Osteoblast (primary cell): ENCODE measurements at places on chromosomes 4 and X. TPM values are rescaled to one million over a fixed set of nuclear protein-coding genes. Genes with fewer than 3 reads are reported as not detected.

GRCh38 chr4:187370918-187371317, 624.7 kb upstream of the ZFP42 start:
- no peaks in the 10 kb centered on the region for H3K36me3 ChIP-seq
- no peak overlapping the region for H3K4me3 ChIP-seq
- no peak for DNase-seq
- no peak overlapping the region for H3K27ac ChIP-seq
- no peaks in the 10 kb centered on the region for H3K27me3 ChIP-seq

GRCh38 chr4:143390764-143391163, 54.1 kb downstream of the GAB1 start:
- peaks cover 18% of the 10 kb centered on the region for H3K4me1 ChIP-seq
- H3K36me3 ChIP-seq: no peaks in the 10 kb centered on the region
- no peak overlapping the region for H3K27ac ChIP-seq
- H3K27me3 ChIP-seq: no peaks in the 10 kb centered on the region
- H3K4me3 ChIP-seq: no peak overlapping the region

DNA sequence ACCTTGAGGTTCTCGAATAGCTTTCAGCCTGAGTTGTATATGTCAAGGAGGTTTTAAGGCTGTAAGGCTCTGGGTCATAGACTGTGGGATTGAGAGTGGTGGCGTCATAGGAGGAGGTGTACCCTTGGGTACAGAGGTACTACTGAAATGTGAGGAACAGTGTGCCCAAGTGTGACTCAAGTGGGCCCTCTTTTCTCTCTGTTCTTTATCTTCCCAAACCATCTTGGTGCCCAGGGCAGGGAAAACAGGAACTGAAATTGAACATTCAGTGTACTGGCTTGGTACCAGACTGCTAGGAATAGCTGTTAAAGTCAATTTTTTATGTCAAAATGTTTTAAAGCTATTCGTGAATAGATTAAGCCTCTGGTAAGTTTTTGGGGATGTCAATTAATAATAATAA, 136.2 kb upstream of the RPS6KA3 start:
- H3K27ac ChIP-seq: no peak overlapping the region
- no peaks in the 10 kb centered on the region for H3K4me1 ChIP-seq
- H3K4me3 ChIP-seq: no peak overlapping the region
- no peak for DNase-seq
- H3K36me3 ChIP-seq: no peaks in the 10 kb centered on the region

The SLC9B1 gene
- 0.29 and 0.72 TPM in 2 replicates for total RNA-seq
